ENCODE measurements at places on chromosomes 16 and 17. TPM values are rescaled to one million over a fixed set of nuclear protein-coding genes. Genes with fewer than 3 reads are reported as not detected.
A peak's percentile ranks its signal among the peaks of the same experiment; 100 is the strongest.

The HS3ST3B1 gene
- polyA plus RNA-seq: 7.8 TPM

The SCNN1G gene
- polyA plus RNA-seq: 0.43 TPM

GRCh38 chr17:18267927-18268711 is 7.7 kb downstream of the MIEF2 start:
- DNase-seq: no peak

- DNase-seq: no peak
Measured at GRCh38 chr16:14186007-14186794, 115.1 kb downstream of the MRTFB start.

GRCh38 chr17:77681861-77682260 is 276.6 kb upstream of the TNRC6C start:
- DNase-seq: peak; percentile 56
